Stimulated activated CD8-positive, alpha-beta memory T cell treated with anti-CD3 and anti-CD28 coated beads, Interleukin-15, amount 100 ng/mL, for 48 hours (primary cell): ENCODE measurements at places on chromosomes 2 and 18.

DNA sequence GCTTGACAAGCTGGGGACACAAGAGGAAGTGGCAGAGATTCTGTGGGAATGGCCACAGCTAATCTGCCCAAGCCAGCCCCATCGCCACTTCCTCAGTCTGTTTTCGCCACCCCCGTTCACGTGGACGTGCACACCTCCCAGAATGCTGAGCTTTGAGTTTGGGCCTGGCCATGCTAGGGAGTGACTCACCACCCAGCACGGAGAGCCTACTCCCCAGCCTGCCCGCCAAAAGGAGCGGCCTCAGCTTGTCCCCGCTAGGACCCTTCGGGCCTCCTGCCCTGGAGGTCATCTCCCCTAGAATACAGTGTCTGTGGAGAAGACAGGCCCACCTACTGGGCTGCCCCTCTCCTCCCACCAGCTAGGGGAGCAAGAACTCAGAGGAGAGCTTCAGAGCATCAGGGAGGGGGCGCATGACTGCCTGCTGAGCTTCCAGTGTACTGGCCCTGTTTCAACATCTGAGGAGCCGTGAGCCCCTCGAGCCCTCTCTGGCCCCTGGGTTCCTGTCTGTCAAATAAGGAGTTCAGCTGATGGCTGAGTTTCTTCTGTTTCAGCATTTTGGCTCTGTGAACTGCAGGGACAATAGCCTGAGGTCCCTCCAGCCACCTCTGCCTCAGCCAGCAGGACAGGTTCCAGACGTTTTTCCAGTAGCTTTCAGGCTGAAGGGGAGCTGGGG is 5.1 kb downstream of the SLC35F6 start:
- no peak for DNase-seq

DNA sequence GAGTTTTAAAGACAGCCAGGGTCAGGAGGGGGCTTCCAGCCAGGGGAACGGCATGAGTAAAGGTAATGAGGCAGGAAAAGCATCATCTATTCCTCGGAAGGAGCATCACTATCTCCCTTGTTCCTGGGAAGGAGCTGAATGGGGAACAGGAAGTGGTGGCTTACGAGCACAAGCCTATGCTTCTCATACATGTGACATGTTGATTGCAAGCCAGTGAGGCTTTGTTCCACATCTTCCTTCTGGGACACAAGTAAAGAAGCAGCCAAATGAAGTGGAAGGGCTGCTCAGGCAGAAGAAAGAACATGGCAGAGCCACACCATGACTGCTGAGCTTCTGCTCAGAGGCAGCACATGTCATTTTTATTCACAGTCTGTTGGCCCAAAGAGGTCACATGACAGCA is 15.1 kb upstream of the LMAN1 start:
- no peak for DNase-seq

DNA sequence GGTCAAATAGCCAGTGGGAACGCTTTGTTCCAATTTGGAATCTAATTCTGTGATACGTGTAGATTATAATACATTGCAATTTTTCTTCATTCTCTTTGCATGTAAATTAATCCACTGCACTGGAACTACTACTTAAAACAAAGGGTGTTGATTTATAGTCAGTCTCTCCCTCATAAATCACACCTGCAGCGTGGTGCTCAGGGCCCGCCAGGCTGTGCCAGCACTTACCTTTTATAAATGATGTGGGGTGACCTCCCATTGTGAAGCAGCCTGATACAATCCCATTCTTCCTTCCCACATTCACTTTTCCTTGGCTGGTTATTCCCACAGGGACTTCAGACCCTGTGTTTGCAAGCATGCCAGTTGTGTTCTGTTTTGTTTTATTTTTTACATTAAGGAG is 302.3 kb upstream of the ID2 start:
- DNase-seq = no peak

DNA sequence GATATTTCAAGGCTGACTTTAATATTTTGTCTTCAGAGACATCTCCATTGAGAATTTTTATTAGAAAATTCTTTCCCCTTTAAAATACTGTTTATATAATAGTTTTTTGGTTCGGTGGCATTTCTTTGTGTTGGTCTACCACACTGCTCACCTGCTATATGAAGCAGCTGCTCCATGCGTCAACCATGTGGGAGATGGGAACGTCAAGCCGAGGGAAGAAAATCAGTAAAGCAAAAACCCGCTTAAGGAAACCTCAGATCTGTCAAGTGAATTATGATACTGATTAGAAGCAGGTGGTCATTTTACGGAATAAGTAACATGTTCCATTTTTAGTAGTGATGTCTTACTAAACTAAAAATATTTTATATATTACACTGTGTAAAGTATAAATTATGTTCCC is 5.6 kb upstream of the TMEM17 start:
- no peak for DNase-seq

GRCh38 chr18:59026831-59027410 is 112.8 kb upstream of the SEC11C start:
- no peak for DNase-seq

DNA sequence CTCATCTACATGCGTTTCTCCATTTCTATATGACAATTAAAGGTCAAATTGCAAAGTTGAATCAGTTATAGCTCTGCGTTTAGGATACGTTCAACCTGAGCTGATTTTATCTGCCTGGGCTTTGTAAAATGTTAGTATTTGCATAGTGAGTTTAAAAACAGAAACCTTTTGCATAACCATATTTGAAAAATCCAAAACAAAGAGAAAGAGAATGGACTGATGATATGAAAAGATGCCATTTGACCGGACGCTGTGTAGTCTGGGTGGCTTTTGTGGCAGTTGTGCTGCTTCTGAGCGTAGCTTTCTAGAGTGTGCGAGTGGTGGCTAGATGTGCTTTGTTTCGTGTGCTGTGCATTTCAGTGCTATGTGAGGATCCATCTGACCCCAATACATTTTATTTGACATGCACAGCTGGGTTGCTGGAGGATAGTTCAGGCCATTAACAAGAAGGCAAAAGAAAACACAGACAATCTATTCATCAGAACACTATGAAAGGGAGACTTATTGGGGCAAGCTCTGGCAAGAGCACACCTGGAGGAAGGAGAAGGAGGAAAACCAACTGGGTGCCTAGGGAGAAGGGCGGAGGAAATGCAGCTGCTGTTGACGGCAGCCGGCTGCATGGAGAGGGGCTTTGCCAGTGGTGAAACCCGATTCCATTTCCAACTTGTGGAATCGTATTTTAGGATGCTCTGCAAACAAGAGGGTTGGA is 126.8 kb downstream of the ACOXL start:
- DNase-seq = no peak

GRCh38 chr2:19560785-19561184 is 202.4 kb upstream of the OSR1 start:
- DNase-seq = no peak

- DNase-seq = no peak
Measured at GRCh38 chr2:17299891-17300540, 218.2 kb downstream of the RAD51AP2 start.
